ENCODE measurements at places on chromosomes 2 and 18.
A peak's percentile ranks its signal among the peaks of the same experiment; 100 is the strongest.

DNA sequence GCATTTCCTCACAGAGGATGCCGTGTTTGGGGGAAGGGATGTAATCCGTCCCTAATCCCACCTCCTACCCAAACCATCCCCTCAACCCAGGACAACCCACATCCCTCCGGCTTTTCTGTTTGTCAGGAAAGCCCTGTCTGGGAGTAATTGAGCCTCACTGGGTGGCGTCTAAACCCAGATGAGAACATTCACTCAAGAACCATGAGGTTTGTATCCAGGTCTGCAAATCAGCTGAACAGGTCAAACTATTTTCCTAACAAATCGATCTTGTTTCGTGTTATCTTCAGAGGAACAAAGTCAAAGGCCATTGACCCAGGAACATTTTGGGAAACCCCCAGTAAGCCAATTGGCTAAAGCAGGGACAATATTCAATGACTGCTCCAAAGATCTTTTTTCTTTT, 25.7 kb downstream of the CYP27C1 start:
- no peak for DNase-seq

DNA sequence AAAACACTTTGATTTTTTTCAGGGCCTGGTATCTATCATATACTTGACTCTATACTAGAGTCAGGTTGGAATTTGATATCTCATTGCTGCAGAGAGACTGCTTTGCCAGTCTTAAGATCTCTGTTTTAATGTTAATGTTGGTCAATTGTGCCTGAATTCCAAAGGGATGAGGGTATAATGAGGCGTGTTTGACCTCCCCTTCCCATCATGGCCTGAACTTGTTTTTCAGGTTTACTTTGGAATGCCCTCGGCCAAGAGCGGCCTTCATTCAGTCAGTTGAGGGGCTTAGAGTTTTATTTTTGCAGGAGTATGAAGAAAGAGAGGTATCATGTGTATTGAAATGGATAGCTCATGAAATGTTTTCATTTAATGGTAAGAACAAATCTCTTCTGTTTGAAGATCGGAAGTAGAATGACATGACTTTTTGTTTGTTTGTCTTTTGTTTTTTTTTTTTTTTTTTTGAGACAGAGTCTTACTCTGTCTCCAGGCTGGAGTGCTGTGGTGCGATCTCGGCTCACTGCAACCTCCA, 119.0 kb downstream of the KIAA1328 start:
- DNase-seq, result peak; percentile 2

DNA sequence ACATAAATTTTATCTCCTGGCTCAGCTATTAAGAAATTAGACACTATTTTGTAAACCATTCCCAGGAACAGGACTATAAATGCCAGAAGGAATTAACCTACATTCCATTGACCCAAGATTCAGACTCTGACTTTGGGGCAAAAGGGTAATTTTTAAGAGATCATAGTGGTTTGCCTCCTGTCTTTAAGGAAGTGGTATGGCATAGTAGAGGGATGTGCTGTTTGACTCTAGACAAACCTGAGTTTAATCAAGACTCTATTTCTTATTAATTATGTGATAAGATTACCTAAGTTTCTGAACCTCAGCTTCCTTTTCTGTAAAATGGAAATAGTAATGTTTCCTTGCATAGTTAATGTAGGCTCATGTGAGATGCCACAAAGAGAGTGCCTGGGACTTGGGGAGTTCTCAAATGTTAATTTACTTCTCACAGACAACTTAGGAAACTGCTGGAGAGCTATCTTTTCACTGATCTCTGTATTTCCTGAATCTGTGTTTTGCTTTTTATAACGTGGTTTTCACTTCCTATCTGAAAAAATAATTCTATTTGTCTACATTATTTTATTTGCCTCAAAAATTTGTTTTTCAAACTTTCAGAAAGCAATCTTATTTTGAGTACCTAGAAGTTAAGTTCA, 11.9 kb upstream of the SLC40A1 start:
- no peak for DNase-seq

- DNase-seq, result peak; percentile 53
Observed at GRCh38 chr2:63875559-63876245, 34.0 kb downstream of the UGP2 start.

- no peak for DNase-seq
Observed at GRCh38 chr2:161580426-161580825, 43.8 kb upstream of the SLC4A10 start.

Measured in astrocyte of the hippocampus (primary cell).